Neural crest cell (in vitro differentiated cells): ENCODE measurements at places on chromosomes 1 and 21. TPM values are rescaled to one million over a fixed set of nuclear protein-coding genes. Genes with fewer than 3 reads are reported as not detected.

GRCh38 chr1:7768583-7768982 is 2.5 kb upstream of the VAMP3 start:
- H3K36me3 ChIP-seq = peaks cover 3% of the 10 kb centered on the region
- no peaks in the 10 kb centered on the region for H3K27me3 ChIP-seq
- H3K4me1 ChIP-seq = peaks cover 28% of the 10 kb centered on the region
- no peak for DNase-seq

GRCh38 chr1:8388732-8389562 is 71.0 kb downstream of the SLC45A1 start:
- H3K27me3 ChIP-seq = no peaks in the 10 kb centered on the region
- no peak overlapping the region for H3K4me3 ChIP-seq
- DNase-seq = no peak
- peaks cover 50% of the 10 kb centered on the region for H3K4me1 ChIP-seq

DNA sequence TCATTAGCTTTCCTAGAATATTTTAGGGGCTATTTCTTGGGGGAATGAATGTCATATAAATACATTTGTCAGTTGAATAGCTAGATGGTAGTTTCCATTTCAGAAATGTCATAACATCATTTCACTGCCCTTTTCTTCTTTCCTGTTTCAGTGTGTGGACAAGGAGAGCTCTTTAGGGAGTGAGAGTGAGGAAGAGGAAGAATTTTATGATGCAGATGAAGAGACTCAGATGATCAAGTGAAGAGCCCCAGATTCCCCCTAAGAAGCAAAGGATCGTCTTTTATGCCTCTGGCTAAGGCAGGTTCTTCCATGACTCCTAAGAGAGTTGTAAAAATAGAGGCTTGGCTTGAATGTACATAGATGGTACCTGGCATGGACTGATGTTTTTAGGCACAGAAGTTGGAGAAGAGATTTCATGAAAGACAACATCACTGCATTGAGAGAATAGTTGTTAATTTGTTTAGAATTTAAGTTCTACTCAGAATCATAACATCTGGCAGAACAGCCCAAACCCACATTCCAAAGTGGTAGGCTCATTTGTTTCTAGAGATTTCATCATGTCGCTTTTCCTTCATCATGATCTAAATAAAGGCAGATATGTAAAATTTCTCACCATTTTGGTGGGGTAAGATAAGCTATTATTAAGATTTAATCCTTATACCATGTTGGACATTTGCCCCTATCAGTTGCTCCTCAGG is 44.2 kb upstream of the MAB21L3 start:
- no peak overlapping the region for H3K27ac ChIP-seq
- H3K4me3 ChIP-seq = no peak overlapping the region
- H3K36me3 ChIP-seq = peaks cover 9% of the 10 kb centered on the region
- H3K27me3 ChIP-seq = no peaks in the 10 kb centered on the region
- no peak for DNase-seq

- H3K27me3 ChIP-seq = peaks cover 59% of the 10 kb centered on the region
- DNase-seq = no peak
- H3K4me3 ChIP-seq = peak overlapping the region; percentile 67
- no peaks in the 10 kb centered on the region for H3K36me3 ChIP-seq
- peaks cover 9% of the 10 kb centered on the region for H3K4me1 ChIP-seq
These were observed 2.0 kb downstream of the AK5 start for GRCh38 chr1:77283701-77284425.

DNA sequence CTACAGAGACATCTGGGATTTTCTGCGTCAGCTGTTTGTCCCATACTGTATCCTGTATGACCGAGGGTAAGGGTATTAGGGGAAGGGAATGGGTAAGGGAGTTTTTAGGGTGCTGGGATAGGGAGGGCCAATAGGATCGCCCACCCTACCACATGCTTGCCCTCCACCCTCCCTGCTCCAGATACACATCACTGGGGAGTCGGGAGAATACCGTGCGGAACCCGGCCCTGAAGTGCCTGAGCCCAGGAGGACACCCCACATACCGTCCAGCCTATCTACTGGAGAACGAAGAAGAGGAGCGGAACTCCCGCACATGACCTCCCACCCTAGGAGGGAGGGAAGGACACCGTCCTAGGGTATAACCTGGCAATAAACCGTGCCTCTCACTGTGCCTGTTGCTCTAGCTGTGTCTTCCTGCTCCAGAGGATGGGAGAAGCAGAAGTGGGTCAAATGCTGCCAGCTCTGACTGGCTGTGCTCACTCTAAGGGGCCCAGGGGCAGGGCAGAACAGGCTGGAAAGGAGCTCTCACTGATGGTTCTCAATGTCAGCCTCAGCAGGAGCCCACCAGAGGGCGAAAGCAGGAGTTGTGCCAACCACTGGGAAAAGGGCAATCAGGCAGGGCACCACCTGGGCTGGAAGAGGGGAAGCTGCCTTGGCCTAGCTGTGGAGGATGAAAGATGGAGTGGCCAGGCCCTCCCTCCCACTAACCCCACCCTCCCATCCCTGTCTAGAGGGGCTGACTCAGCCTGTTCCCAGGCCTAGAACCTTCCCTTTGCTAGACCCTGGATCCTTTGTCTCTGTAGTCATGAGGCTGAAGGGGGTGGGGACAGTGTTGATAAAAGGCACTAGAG is 440 bp upstream of the LENEP start:
- H3K4me1 ChIP-seq = peaks cover 9% of the 10 kb centered on the region
- H3K36me3 ChIP-seq = peaks cover 7% of the 10 kb centered on the region
- H3K27me3 ChIP-seq = no peaks in the 10 kb centered on the region
- H3K27ac ChIP-seq = no peak overlapping the region
- no peak for DNase-seq

- DNase-seq = no peak
- H3K4me3 ChIP-seq = no peak overlapping the region
- peaks cover 18% of the 10 kb centered on the region for H3K27me3 ChIP-seq
- peaks cover 6% of the 10 kb centered on the region for H3K4me1 ChIP-seq
These were observed 114.1 kb downstream of the C1orf94 start for GRCh38 chr1:34290831-34291230.

DNA sequence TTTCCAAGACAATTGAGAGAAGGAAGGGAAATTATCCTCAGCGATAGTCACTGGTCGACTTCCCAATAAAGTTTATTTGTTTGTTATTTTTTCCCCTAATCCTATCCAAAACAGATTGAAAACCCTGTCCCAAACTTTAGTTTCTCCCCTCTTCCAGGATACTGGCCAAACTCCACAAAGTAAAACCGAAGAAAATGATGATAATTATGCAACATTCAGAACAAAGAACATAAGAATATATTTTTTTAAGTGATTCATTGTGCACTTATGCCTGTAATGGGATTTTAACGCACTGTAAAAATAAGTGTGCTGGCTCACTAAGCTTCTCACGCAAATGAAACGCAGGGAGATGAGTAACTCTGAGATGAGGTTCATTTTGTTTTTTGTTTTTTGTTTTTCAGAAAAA is 6.0 kb downstream of the GLIS1 start:
- peaks cover 67% of the 10 kb centered on the region for H3K27me3 ChIP-seq
- no peak overlapping the region for H3K4me3 ChIP-seq
- no peak for DNase-seq
- no peaks in the 10 kb centered on the region for H3K4me1 ChIP-seq
- no peaks in the 10 kb centered on the region for H3K36me3 ChIP-seq

DNA sequence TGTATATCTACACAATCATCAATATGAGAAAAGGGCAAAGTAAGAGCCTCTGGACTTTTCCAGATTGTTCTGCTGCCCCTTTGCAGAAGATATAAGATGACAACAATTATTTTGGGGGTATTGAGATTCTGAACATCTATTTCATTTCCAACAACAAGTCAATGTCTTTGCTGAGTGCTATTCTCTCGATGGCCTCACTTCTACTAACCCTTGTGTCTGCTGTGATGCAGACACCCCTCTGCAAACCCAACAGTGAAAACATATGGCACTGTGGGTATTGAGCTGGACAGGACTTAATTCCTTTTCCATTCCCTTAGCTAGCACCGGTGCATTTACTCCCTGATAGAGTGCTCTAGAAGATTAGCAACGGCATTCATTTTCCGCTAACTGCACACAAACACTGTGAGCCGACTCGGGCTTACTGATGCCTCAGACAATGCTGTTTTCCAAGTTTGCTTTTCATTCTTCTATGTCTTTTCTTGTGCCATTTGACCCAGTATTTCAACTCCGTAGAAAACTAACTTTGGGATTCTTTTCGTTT is 33.4 kb upstream of the SMYD2 start:
- no peak overlapping the region for H3K4me3 ChIP-seq
- DNase-seq = no peak
- H3K4me1 ChIP-seq = peaks cover 30% of the 10 kb centered on the region
- H3K27ac ChIP-seq = no peak overlapping the region
- no peaks in the 10 kb centered on the region for H3K36me3 ChIP-seq

DNA sequence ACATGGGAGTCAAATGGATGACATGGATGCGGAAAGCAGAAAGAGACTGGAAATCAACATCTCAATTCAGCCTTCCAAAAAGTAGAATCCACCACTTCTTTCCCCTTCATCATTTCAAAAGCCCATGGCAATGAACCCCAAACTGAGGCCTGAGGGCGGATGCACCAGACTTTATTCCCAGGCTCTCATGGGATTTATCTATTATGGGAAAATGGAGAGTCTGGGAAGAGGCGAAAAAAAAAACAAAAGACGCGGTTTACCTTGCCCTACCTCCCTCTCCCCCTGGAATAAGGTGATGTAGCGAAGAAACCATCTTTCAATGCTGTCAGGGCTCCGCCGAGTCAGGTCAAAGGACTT is 624 bp downstream of the KIFAP3 start:
- H3K4me3 ChIP-seq = peak overlapping the region; percentile 96
- peaks cover 23% of the 10 kb centered on the region for H3K4me1 ChIP-seq
- peaks cover 4% of the 10 kb centered on the region for H3K36me3 ChIP-seq
- peak overlapping the region; percentile 61 for H3K27ac ChIP-seq
- no peak for DNase-seq

- H3K36me3 ChIP-seq = no peaks in the 10 kb centered on the region
- no peaks in the 10 kb centered on the region for H3K4me1 ChIP-seq
- H3K27me3 ChIP-seq = no peaks in the 10 kb centered on the region
- H3K4me3 ChIP-seq = no peak overlapping the region
- no peak for DNase-seq
These were observed 200.6 kb downstream of the CRB1 start for GRCh38 chr1:197468543-197469175.

- no peaks in the 10 kb centered on the region for H3K27me3 ChIP-seq
- H3K27ac ChIP-seq = no peak overlapping the region
- DNase-seq = no peak
- H3K4me1 ChIP-seq = no peaks in the 10 kb centered on the region
- no peak overlapping the region for H3K4me3 ChIP-seq
These were observed 32.0 kb downstream of the AGO3 start for GRCh38 chr1:35962952-35963351.

- H3K27ac ChIP-seq = no peak overlapping the region
- H3K4me1 ChIP-seq = peaks cover 13% of the 10 kb centered on the region
- no peak overlapping the region for H3K4me3 ChIP-seq
- DNase-seq = no peak
These were observed 144.6 kb downstream of the PGBD5 start for GRCh38 chr1:230281556-230281955.

DNA sequence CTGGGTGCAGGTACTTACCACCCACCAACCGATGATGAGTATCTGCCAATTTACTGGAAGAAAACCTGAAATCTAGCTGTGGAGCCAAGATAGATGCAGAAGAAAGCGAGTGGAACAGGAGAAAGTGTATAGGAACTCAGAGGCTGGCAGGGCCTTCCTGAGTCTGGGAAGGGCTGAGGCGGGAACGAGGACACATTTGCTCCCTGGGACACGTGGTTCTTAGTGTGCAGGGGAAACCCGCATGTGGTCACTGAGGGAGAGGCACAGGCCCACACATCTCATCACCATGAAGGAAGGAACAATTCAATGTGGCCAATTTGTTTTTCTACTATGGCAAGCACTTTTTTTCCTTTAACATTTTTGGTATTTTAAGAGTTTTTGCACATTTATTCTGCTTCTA is 8.2 kb downstream of the RYR2 start:
- no peak overlapping the region for H3K27ac ChIP-seq
- no peak overlapping the region for H3K4me3 ChIP-seq
- H3K4me1 ChIP-seq = no peaks in the 10 kb centered on the region
- peaks cover 35% of the 10 kb centered on the region for H3K27me3 ChIP-seq
- no peak for DNase-seq
- no peaks in the 10 kb centered on the region for H3K36me3 ChIP-seq

DNA sequence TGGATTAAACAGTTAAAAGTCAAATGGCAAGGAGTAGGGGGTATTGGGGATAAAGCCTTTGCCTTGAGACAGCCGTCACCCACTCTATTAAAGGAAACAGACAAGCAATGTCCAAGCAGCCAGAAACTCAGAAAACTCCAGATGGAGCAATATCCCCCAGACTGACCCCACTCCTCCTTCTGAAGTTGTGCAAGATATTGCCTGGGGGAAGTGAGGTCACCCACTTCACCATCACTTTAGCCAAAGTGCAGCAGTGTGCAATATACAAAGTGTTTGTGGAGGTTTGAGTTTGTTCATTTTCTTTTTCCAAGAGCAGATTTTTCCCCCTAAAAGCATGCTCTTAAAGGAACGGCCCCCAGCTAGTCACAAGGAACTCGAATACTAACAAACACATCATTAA is 125.1 kb downstream of the ETS2 start:
- H3K27me3 ChIP-seq = no peaks in the 10 kb centered on the region
- no peak overlapping the region for H3K27ac ChIP-seq
- no peaks in the 10 kb centered on the region for H3K36me3 ChIP-seq
- no peak overlapping the region for H3K4me3 ChIP-seq

- H3K4me3 ChIP-seq = no peak overlapping the region
- H3K36me3 ChIP-seq = no peaks in the 10 kb centered on the region
- peak; percentile 7 for DNase-seq
- no peak overlapping the region for H3K27ac ChIP-seq
- peaks cover 4% of the 10 kb centered on the region for H3K27me3 ChIP-seq
- H3K4me1 ChIP-seq = peaks cover under 1% of the 10 kb centered on the region
These were observed 16.9 kb upstream of the GNG12 start for GRCh38 chr1:67850151-67850551.

DNA sequence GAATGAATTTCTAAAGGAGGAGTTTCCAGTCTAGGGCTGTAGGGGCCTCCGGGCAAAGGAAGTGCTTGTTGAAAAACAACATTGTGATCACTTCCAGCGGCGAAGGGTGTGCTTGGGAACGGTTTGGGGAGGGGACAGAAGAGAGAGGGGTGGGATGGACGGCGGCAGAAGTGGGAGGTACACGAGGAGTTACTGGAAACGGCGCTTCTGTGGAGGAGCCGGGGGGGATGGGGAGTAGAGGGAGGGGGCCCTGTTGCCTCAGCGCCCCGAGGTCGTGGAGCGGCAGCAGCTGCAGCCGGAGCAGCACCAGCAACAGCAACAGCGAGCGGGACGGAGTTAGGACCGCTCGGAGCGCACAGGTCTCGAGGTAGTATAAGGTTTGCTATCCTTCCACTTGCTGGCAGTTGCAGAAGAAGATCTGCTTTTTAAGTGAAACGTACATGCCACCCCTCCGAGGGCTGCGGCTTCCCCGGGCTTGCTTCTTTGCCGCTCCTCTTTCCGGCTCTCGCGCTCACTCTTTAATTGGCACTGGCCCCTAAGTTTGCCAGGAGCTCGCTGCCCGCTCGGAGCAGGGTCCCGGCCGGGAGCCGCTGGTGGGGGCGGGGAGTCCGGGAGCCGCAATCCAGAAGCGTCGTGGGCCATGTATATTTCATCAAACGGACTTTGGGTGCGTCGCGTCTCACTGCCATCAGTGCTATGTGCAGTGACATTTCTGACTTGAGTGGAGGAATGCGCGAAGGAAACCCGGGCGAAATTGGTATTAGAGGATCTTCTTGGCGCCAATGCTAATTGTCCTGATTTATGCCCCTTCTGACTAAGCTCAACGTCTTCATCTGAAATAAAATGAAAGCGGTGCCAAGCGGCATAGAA is 771 bp upstream of the NTNG1 start:
- peak; percentile 14 for DNase-seq
- no peak overlapping the region for H3K27ac ChIP-seq
- H3K36me3 ChIP-seq = no peaks in the 10 kb centered on the region
- peaks cover 79% of the 10 kb centered on the region for H3K27me3 ChIP-seq

The RGS8 gene
- 1.8 and 2.4 TPM in 2 replicates for total RNA-seq

The MYBPH gene
- total RNA-seq = not detected in 2 replicates

The NBPF20 gene
- total RNA-seq = 4.3 and 4.7 TPM in 2 replicates

The OBSCN gene
- 40.1 and 46.5 TPM in 2 replicates for total RNA-seq

The SNX7 gene
- 17.5 TPM in 2 replicates for total RNA-seq
